ENCODE measurements at places on chromosomes 1 and 21. TPM values are rescaled to one million over a fixed set of nuclear protein-coding genes. Genes with fewer than 3 reads are reported as not detected.

Gene DIPK1A
- 4.3 TPM for total RNA-seq

Gene KRTAP10-12
- 2.9 TPM for total RNA-seq

Gene XKR8
- total RNA-seq = 6.3 TPM

Gene SSU72
- total RNA-seq = 115 TPM

Gene OR2L8
- not detected for total RNA-seq

Gene EPHA8
- total RNA-seq = 0.64 TPM

Gene LCE3C
- not detected for total RNA-seq

Gene C1orf185
- not detected for total RNA-seq

Gene GNG4
- 0.76 TPM for total RNA-seq

Gene OLFML3
- 18.8 TPM for total RNA-seq

Gene CHRNB2
- 0.34 TPM for total RNA-seq

Gene LDLRAD2
- not detected for total RNA-seq

Gene ADORA1
- total RNA-seq = 5.2 TPM

Gene CHI3L2
- total RNA-seq = 9.8 TPM

Gene SH2D2A
- not detected for total RNA-seq

Gene HSD11B1
- total RNA-seq = 26.2 TPM

Gene TINAGL1
- 40.1 TPM for total RNA-seq

Gene CTXND2
- total RNA-seq = not detected

Gene SEMA4A
- 43.8 TPM for total RNA-seq

Gene SDC3
- 16.7 TPM for total RNA-seq

Gene GOLT1A
- not detected for total RNA-seq

Gene C4BPB
- 1.5 TPM for total RNA-seq

Gene PTPN7
- total RNA-seq = not detected

Gene HPDL
- total RNA-seq = 1.1 TPM

Gene ADAM30
- total RNA-seq = not detected

Gene BATF3
- total RNA-seq = 0.25 TPM

Gene CLSTN1
- total RNA-seq = 200 TPM

Gene CD1E
- 9.8 TPM for total RNA-seq

Gene PRXL2B
- total RNA-seq = 11.5 TPM

Gene TSPAN1
- total RNA-seq = 4.4 TPM

Gene FCRL3
- not detected for total RNA-seq

Gene TMEM269
- total RNA-seq = 0.17 TPM

Gene ESPN
- 37.6 TPM for total RNA-seq

Gene RIPK4
- 50.5 TPM for total RNA-seq

Gene RGS4
- total RNA-seq = not detected

Gene ENSA
- 266 TPM for total RNA-seq

Gene RPAP2
- total RNA-seq = 10.5 TPM

Measured in suprapubic skin (tissue), 4 donors.